H9 (cell line): ENCODE measurements at places on chromosomes 6 and 20.
A peak's percentile ranks its signal among the peaks of the same experiment; 100 is the strongest.

- DNase-seq, result no peak
These were observed 172.0 kb downstream of the ZDHHC14 start for GRCh38 chr6:157552820-157553485.

DNA sequence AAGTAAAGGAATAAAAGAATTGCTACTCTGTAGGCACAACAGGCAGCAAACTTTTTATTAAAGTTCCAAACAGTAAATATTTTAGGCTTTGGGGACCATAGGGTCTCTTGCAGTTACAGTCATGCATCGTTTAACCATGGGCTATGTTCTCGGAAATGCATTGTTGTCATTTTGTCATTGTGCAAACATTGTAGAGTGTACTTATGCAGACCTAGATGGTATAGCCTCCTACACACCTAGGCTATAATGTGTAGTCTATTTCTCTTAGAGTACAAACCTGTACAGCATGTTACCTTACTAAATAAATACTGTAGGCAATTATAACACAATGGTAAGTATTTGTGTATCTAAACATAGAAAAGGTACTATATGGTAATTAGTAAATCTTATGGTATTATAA, 54.7 kb downstream of the CDS2 start:
- no peak for DNase-seq

- DNase-seq, result no peak
These were observed 176.6 kb downstream of the TRIM27 start for GRCh38 chr6:28747083-28747630.

GRCh38 chr6:16464045-16464444, 225.7 kb downstream of the GMPR start:
- no peak for DNase-seq

- DNase-seq, result peak; percentile 88
These were observed 15.9 kb upstream of the FYN start for GRCh38 chr6:111888928-111889695.

GRCh38 chr6:94955156-94955555, 622.2 kb upstream of the MANEA start:
- no peak for DNase-seq

GRCh38 chr6:34155471-34156300, 9.8 kb upstream of the GRM4 start:
- no peak for DNase-seq

DNA sequence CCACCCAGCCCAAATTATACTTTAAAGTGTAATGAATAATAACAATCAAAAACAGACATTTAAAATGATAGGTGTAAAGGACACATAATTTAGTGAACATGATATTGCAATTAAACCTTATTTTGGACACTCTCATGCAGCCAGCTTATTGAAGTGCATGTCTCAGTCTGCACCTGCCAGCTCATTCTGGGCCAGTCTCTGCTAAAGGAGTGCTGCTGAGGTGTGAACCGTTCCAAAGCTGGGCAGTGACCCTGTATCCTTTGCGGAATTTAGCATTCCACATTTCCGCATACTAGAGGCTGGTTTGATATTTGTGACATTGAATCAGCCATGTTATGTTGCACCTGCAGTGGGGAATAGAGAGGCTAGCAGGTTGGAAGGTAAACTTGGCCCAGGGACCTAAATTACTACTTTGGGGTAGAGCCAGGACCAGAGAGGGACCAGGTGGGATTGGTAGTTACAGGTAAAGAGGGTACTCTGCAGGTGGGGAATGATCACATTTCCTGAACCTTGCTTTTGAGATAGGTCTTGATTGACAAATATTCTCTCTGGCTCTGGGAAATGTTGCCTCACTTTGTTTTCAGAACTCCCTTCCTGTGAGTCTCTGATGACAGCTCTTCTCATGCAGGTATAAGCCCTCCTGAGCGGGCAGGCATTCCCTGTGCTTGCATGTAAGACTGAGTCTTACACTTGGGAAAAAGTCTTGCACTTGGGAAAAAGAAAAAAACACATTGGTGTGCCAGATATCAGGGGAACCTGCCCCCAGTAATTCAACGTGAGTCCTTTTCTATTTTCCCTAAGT, 26.2 kb downstream of the TULP4 start:
- no peak for DNase-seq

GRCh38 chr20:57667388-57667787, 42.4 kb downstream of the PMEPA1 start:
- DNase-seq, result no peak

DNA sequence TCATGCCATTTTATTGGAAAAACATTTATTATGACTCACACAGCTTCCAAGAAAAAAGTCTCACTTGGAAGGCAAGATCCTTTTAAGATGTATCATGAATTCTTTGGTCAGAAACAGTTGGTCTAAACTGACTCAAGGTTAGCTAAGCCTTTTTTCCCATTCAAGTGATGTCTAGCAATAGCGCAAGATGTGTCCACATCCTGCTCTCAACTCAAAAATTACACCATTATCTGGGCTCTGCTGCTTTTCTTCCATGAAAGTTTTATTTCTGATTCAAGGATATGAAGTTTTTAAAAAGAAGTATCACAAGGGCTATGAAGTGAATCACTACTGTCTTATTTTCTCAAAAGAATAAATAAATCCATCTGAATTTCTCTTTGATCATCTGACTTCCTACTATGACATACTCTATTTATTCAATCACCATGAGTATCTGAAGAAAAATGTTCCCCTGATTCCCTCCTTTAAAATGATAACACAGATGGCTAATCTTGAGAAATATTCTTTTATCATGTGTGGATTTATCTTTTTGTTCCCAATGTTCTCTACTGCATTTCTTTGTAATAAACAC, 139.2 kb downstream of the AHI1 start:
- no peak for DNase-seq

DNA sequence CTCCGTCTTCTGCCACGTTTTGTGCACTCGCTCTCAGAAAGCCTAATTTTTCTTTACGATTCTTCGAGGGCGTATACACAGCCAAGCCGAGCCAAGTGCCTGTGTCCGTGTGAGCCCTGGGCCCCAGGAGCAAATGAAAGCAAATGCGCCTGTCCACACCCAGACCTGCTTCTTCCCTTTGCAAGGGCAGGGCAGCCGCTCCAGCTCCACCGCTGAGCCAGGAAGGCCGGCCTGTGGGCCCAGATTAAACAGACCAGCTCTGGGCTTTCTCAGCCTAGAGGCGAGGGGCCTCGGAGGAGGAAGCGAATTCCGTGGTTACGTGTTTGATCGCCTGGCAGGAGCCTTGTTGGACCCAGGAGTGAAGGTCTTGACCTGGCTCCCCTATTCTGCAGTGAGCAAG, 184.6 kb downstream of the SMOC2 start:
- DNase-seq, result no peak

DNA sequence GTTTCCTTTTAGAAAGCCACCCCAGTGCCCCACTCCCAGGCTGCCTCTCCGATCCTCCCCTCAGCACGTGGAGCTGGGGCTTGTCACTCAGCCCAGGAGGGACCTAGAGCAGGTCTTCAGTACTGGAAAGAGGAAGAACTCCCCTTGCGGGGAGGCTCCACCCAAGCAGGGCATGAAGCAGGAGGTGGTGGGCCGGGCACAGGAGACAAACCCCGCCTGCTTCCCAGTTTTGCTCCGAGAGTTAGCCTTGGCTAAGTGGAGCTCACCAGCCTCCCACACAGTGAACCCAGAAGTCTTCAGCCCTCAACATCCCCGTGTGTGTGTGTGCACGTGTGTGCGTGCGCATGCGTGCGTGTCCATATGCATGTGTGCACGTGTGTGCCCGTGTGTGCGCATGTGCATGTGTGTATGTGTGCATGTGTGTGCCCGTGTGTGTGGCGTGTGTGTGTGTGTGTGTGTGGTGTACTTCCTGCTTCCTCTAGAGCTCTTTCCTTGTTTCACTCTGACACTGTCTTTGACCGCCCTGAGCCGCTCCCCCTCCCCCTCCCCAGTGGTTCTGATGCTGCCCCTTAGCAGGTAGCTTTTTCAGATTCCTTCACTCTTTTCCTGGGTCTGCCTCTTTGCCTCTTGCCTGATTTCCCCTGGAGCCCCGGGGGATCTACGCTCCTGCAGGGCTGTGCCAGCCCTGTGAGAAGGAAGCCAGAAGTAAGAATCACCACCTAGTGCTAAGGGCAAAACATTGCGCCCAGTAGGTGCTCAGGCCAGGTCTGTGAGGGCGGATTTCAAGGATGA, 239.8 kb downstream of the CDC5L start:
- DNase-seq, result peak; percentile 60

DNA sequence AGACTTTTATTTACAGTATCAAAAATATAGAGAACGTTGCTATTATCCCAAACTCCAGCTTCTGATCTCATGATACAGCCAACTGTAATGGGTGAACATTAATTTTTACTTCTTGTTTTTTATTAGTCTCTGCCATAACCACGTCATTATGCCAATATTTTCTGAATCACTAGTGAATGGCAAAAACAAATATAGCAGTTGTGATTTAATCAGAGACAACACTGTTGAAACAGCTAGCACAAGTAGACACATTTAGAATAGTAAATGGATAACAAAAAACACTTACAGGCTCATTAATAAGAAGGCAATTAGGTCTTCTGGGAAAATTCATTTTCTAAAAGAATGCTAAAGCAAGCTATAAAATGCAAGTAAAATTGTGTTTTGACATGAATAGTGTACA, 8.1 kb downstream of the PTPRK start:
- DNase-seq, result no peak

GRCh38 chr6:138349891-138350290, 27.8 kb upstream of the SMIM28 start:
- no peak for DNase-seq

- no peak for DNase-seq
These were observed 192.8 kb downstream of the TBXT start for GRCh38 chr6:165974817-165975216.

- peak; percentile 66 for DNase-seq
These were observed 184.1 kb downstream of the TMEM242 start for GRCh38 chr6:157139054-157139708.

GRCh38 chr6:113428702-113429101, 428.4 kb upstream of the MARCKS start:
- no peak for DNase-seq

GRCh38 chr20:36862857-36863668, 12.9 kb upstream of the TLDC2 start:
- no peak for DNase-seq

GRCh38 chr20:59774921-59775686, 158.3 kb downstream of the SYCP2 start:
- peak; percentile 19 for DNase-seq

- DNase-seq, result no peak
These were observed 365.3 kb downstream of the QKI start for GRCh38 chr6:163779727-163780284.

- DNase-seq, result no peak
These were observed 393.9 kb downstream of the PAX1 start for GRCh38 chr20:22099348-22099747.

DNA sequence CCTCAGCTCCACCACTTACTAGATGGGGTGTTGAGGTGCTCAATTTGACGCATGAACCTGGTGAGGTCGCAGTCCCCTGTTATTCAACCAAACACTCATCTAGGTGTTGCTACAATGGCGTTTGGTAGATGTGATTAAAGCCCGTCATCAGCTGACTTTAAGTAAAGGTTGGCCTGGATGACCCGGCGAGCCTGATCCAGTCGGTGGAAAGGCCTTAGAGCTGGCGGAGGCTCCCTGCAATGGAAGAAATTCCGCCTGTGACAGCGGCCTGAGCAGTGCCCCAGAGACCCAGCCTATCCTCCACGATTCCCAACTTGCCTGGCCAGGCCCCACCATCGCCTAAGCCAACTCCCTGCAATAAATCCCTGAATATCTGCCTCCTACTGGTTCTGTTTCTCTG, 171.4 kb downstream of the BMP7 start:
- DNase-seq, result no peak

DNA sequence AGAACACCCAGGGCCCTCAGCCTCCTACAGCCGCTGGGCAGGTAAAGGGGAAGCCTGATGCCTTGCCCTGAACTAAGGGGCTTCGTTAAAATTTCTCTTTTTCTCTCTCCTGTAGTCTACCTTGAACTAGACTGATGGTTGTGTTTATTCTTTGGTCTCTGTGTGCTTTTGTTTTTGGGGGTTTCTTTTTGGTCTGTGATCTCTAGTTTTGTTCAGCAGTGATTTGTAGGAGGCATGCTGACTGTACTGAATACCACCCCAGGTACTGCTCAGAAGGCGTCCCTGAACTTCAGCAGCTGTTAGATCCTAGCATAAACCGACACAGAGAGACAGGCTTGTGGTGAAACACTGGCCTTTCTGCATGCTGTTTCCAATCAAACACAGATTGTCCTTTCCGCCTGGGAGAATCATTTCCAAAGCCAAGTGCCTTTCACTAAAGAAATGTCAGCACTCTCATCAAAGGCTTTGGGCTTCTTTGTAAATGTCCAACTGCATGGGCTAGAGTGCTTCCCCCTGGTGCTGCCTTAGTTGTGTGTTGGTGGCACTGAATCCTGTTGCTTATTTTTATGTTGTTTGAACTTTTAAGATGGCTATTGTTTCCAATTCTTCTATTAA, 364.7 kb upstream of the SASH1 start:
- no peak for DNase-seq

DNA sequence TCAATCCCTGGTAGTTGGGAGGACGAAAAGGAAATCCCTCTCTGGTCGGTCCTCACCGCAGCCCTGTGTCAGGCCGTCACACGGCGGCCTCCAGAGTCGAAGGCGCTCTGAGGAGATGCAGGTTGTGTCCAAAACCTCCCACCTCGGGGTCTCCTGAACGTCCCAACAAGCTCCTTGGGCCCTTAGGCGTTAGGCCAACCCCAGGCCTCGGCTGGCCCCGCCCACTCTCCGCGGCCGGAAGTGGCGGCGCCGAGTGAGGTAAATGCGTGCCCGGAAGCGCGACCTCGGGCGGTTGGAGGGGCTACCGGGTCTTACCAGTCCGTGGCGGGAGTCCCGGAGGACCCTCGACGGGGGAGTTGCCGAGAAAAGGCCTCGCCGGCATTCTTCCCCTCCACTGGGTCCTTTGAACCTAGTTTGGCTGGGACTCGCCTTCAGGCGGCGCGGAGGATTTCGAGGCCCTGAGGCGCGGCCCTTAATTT, at the start of gene TDRD6:
Gene TDRD6, plus strand, starts transcription at position 267 of the 479 bp plus-strand sequence. CDS start 244 bp downstream, outside the sequence.
- DNase-seq, result peak; percentile 34

GRCh38 chr6:107244742-107245480, 129.6 kb upstream of the BEND3 start:
- no peak for DNase-seq

GRCh38 chr20:44170816-44171410, 16.1 kb downstream of the JPH2 start:
- DNase-seq, result no peak

GRCh38 chr6:109632405-109632804, 58.6 kb downstream of the AK9 start:
- no peak for DNase-seq

- DNase-seq, result no peak
These were observed 119.7 kb upstream of the PRDM1 start for GRCh38 chr6:105966481-105966880.

DNA sequence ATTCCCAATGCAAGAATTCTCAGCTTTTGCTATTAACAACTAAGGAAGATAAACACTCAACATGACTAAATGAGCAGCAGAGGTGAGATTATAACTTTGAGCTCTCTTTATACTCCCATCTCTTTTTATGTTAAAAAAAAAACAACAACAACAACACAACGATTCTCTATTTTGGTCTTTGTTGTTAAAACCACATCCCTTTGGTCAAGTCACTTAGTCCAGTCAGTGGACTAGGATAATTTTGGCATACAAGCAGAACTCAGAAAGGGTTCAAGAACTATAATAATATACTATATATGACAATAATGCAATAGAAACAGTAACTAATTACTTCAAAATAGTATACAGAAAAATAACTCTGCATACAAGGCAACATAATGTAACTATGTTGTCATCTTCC, 312.4 kb downstream of the RNGTT start:
- no peak for DNase-seq
